ENCODE measurements at places on chromosomes 5 and 9.

- no peak for DNase-seq
Measured at GRCh38 chr5:93925321-93925720, 183.9 kb upstream of the POU5F2 start.

DNA sequence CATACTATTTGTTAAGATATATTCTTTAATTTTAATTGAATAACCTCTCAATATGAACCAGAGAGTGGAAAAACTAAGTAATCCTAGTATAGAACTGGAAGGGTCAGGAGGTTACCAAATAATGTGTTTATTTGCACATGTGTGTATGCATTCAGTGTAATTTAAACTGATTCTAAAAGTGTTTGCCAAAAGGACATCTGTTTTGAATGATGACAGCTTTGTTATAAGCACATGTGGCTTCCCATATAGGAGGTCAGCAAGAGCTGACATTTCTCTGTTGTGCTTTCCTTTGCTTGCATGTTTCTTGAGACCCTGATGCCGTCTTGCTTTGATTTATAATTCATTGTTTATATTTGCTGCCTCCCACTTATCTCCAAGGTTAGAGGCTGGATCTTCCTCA is 383.4 kb downstream of the BRINP1 start:
- no peak for DNase-seq

DNA sequence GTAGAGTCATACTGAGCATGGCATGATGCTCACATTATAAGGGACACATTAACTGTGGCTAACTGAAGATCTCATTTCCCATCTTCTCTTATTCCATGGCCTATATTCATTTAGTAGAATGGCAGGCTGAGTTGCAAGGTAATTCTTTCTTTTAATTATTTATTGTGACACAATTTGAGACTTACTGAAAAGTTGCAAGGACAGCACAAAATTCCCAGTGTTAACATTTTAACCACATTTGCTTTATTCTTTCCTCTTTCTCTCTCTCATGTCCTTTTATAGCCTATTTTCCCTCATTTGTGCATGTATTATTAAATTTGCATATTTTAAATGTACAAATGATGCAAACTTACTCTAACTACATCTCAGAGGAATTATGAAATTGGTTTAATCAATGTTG is 366.1 kb upstream of the RPS23 start:
- DNase-seq = no peak

DNA sequence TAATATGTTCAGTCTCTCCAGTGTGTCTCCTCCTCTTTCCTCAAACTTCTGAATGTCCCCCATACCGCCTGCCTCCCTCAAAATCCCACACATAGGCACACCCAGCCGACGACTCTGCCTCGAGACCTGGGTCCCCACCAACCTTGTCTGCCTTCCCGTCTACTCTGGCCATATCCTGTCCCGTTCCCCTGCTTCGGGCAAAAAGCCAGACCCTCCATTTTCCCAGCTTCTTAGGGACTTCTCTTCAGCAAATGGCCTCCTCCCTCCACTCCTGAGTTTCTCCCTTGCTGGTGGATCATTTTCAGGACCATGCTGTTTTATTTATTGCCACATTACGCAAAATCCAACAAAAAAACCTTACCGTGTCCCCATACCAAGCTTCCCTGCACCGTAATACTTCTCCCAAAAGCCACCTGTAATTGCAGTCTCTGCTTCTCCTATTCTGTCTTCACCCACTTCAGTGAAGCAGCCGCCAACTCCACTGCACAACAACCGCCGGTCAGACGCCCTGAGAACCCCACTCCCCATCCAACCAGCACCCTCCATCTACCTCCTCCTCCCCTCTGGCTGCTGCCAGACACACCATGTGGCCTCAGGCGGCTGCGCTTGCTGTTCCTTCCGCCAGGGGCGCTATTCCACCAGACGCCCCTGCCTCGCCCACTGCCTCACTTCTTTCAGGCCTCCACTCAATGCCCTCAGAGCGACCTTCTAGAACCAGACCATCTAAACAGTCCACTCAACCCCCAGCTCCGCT is 117.0 kb downstream of the TRPM6 start:
- DNase-seq = no peak

- DNase-seq = no peak
Measured at GRCh38 chr9:13109781-13110180, 169.7 kb downstream of the MPDZ start.

Data from GDM1 (cell line).